ENCODE measurements at places on chromosomes 6 and 20. TPM values are rescaled to one million over a fixed set of nuclear protein-coding genes. Genes with fewer than 3 reads are reported as not detected.

The DIDO1 gene
- total RNA-seq: 19.3 TPM

The C6orf15 gene
- total RNA-seq: not detected

The CRYBG1 gene
- 2.3 TPM for total RNA-seq

The ZNF341 gene
- total RNA-seq: 1.1 TPM

The LY6G6D gene
- total RNA-seq: not detected

The CALHM6 gene
- 1.1 TPM for total RNA-seq

The SLC44A4 gene
- total RNA-seq: not detected

The ZBTB46 gene
- total RNA-seq: 3.9 TPM

The ADAT2 gene
- 2.8 TPM for total RNA-seq

The CDC25B gene
- 48.8 TPM for total RNA-seq

The DOK5 gene
- total RNA-seq: 17.7 TPM

The MARCKS gene
- total RNA-seq: 82.0 TPM

The GTSF1L gene
- not detected for total RNA-seq

The AVP gene
- total RNA-seq: not detected

The NTSR1 gene
- total RNA-seq: not detected

The GLP1R gene
- total RNA-seq: not detected

The RBM38 gene
- 8.6 TPM for total RNA-seq

The KIAA1755 gene
- 0.32 TPM for total RNA-seq

The TGM3 gene
- total RNA-seq: not detected

The GPR6 gene
- not detected for total RNA-seq

The KCNK16 gene
- not detected for total RNA-seq

The GABRR2 gene
- total RNA-seq: not detected

The CLPSL2 gene
- total RNA-seq: not detected

The PPT2 gene
- 9.4 TPM for total RNA-seq

The FGD2 gene
- not detected for total RNA-seq

The CASS4 gene
- total RNA-seq: 17.0 TPM

The GSTA3 gene
- not detected for total RNA-seq

The ZNF165 gene
- total RNA-seq: 0.16 TPM

The CLPSL1 gene
- total RNA-seq: not detected

The DLL1 gene
- 0.16 TPM for total RNA-seq

The GABRR1 gene
- not detected for total RNA-seq

The BANF2 gene
- not detected for total RNA-seq

The SLC22A2 gene
- total RNA-seq: not detected

The SRSF12 gene
- 0.54 TPM for total RNA-seq

The PI16 gene
- total RNA-seq: not detected

The PRL gene
- not detected for total RNA-seq

The R3HDML gene
- total RNA-seq: not detected

The EIF2S2 gene
- 105 TPM for total RNA-seq

The CAGE1 gene
- total RNA-seq: not detected

The FKBP1C gene
- total RNA-seq: under 0.01 TPM

The SLC35D3 gene
- total RNA-seq: not detected

The SH3BGRL2 gene
- 2.0 TPM for total RNA-seq

The COL12A1 gene
- total RNA-seq: 194 TPM

The DAAM2 gene
- 12.2 TPM for total RNA-seq

The CCN2 gene
- 511 TPM for total RNA-seq

The RBM12 gene
- 31.1 TPM for total RNA-seq

The WASF1 gene
- 37.9 TPM for total RNA-seq

The TSBP1 gene
- not detected for total RNA-seq

The EDEM2 gene
- total RNA-seq: 28.7 TPM

The MOG gene
- not detected for total RNA-seq

The LZTS3 gene
- 6.6 TPM for total RNA-seq

The ULBP1 gene
- 2.0 TPM for total RNA-seq

The C6orf141 gene
- not detected for total RNA-seq
